Fibroblast of lung (primary cell): ENCODE measurements at places on chromosomes 1 and 21. TPM values are rescaled to one million over a fixed set of nuclear protein-coding genes. Genes with fewer than 3 reads are reported as not detected.

Gene MTF1
- total RNA-seq = 3.1 and 4.5 TPM in 2 replicates

Gene NENF
- 58.1 and 65.5 TPM in 2 replicates for total RNA-seq

Gene LCE5A
- not detected in 2 replicates for total RNA-seq

Gene CD247
- not detected in 2 replicates for total RNA-seq

Gene DENND4B
- total RNA-seq = 13.6 and 17.7 TPM in 2 replicates

Gene LAMTOR5
- total RNA-seq = 50.3 and 70.4 TPM in 2 replicates

Gene ZRANB2
- total RNA-seq = 27.2 and 40.8 TPM in 2 replicates
